ENCODE measurements at places on chromosomes 12 and 14.

DNA sequence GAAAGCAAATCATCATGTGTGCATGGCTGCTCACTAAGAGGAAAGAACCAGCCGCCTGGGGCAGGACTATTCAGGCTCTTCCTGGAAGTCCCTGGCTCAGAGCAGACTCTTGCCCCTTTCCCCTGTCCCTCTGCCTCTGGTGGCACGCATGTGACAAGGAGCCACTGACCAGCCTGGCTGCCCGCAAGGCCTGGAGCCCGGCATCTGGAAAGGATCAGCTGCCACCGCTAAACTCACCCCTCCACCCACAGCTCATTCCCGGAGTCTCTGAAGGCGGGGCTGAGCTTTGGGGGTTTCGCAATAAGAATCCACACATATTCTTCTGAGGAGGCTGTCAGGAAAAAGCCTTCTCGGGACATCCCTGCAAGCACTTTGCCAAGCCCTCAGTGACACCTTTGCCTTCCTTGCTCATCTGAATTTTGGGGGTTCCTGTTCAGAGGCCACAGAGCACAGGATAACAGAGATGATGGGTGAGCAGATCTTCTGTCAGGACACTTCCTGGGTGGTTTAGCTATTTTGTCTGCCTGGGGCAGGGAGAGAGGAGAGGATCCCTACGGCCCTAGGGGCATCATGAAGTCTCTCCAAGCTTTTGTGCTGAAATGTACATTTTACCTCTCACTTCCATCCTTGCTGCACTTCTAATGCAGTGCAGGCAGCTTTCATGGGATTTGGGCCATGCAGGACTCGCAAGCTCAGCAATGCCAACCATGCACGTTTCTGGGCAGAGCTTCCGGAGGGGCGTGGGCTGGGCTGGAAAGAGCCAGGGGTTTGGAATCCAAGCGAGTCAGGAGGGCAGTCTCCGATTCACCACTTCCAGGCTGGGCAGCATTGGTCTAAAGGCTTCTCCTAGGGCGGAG, 124.8 kb upstream of the MAP1LC3B2 start:
- no peaks in the 10 kb centered on the region for H3K27me3 ChIP-seq
- peak; percentile 97 for DNase-seq
- peak overlapping the region; percentile 24 for H3K4me3 ChIP-seq

DNA sequence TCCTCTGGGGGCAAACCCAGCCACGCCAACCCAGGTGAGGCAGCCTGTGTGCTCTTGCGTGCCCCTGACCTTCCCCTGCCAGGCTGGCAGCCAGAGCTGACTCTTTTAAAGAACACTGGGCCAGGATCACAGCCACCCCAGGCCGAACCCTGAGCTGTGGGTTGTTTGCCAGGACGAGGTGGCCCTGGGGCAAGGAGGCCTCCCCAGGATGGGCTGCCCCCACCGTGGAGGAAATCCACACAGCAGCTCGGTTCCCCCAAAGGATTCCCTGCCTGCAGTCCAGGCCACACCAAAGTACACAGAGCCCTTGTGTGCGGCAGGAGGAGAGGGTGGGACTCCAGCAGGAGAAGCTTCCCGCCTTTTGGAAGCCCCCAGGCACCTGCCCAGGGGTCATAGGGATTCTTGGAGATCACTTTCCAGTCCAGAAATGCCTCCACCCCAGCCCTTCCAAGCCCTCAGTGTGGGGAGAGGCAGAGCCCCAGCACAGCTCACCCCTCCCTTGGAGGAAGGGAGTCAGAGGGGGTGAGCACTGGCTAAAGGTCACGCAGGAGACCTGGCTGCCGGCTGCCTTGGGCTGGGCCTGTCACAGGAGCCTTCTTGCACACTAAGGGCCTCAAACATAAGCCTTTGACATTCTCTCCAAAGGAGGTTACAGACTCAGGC, 115.6 kb downstream of the CALM1 start:
- H3K27ac ChIP-seq, result no peak overlapping the region
- no peak overlapping the region for H3K4me3 ChIP-seq
- H3K27me3 ChIP-seq, result no peaks in the 10 kb centered on the region
- no peak for DNase-seq
- no peaks in the 10 kb centered on the region for H3K36me3 ChIP-seq
- peaks cover 3% of the 10 kb centered on the region for H3K4me1 ChIP-seq

- H3K36me3 ChIP-seq, result no peaks in the 10 kb centered on the region
- H3K4me1 ChIP-seq, result no peaks in the 10 kb centered on the region
- no peaks in the 10 kb centered on the region for H3K27me3 ChIP-seq
- no peak overlapping the region for H3K4me3 ChIP-seq
- no peak overlapping the region for H3K27ac ChIP-seq
These were observed 124.4 kb upstream of the KRR1 start for GRCh38 chr12:75635606-75636444.

- DNase-seq, result no peak
- H3K36me3 ChIP-seq, result peaks cover 45% of the 10 kb centered on the region
These were observed 27.0 kb upstream of the AKAP5 start for GRCh38 chr14:64438181-64438841.

GRCh38 chr12:17759982-17760381, 330.0 kb downstream of the RERGL start:
- no peak for DNase-seq
- no peak overlapping the region for H3K27ac ChIP-seq

- H3K27me3 ChIP-seq, result no peaks in the 10 kb centered on the region
- H3K27ac ChIP-seq, result no peak overlapping the region
- no peak for DNase-seq
- H3K4me1 ChIP-seq, result no peaks in the 10 kb centered on the region
- H3K36me3 ChIP-seq, result no peaks in the 10 kb centered on the region
These were observed 686.4 kb downstream of the GALC start for GRCh38 chr14:87306409-87307168.

- H3K4me1 ChIP-seq, result no peaks in the 10 kb centered on the region
- no peak overlapping the region for H3K4me3 ChIP-seq
- H3K27ac ChIP-seq, result no peak overlapping the region
- no peak for DNase-seq
These were observed 22.0 kb upstream of the TSPAN9 start for GRCh38 chr12:3055026-3055703.

DNA sequence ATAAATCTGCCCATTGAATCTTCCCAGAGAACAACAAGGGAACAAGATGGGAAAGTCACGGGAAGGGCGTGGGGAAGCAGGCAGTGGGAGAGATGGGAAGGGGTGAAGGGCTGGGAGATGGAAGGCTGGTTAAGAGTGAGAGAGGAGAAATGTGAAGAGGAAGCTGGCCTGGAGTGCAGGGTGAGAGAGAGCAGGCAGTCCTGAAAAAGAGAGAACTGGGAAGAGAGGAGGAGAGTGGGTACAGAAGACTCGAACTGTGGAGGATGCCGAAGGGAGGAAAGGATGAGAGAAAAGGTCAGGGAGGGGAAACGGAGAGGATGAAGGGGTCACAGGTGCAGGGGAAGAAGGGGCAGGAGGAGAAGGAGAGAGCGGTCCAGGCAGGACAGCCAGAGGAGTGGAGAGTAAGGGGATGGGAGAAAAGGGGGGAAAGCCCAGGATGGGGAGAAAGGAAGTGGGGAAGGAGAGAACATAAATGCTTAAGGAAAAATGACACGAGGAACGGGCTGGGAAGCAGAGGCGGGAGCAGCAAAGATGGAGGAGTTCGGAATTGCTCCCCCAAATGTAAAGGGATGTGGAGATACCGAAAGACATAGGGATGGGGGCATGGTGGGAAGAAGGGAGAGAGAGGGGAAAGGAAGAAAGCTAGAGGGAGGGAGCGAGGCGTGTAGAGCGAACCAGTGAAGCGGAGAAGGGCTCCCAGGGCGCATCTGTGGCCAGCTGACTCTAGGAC, 1.2 kb downstream of the PIANP start:
- DNase-seq, result no peak
- H3K4me1 ChIP-seq, result no peaks in the 10 kb centered on the region
- no peaks in the 10 kb centered on the region for H3K27me3 ChIP-seq
- peak overlapping the region; percentile 46 for H3K27ac ChIP-seq
- peak overlapping the region; percentile 72 for H3K4me3 ChIP-seq

DNA sequence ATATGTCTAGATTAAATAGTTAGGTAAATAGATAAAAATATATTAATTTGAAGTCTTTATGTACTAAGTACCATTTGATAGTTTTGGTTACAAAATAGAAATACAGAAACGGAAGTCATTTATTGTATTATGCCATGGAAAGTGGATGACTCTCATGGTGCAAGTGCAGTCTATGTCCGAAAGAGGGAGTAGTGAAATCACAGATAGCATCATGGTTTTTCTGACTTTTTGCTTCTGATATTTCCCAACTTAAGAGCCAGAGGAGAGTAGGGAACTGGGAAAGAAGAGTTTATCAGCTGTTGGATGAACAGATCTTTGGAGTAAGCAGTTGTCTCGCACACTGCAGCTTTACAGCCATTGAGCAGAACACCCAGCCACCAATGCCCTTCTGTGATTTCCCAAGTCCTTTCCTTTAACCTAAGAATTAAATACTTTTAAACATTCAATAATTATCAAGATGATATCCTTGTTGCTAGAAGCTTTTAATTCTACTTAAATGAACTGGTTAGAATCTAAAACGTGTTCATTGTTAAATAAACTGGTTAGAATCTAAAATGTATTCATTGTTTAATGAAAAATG, 18.4 kb upstream of the SRGAP1 start:
- H3K4me1 ChIP-seq, result no peaks in the 10 kb centered on the region
- H3K4me3 ChIP-seq, result no peak overlapping the region
- H3K27me3 ChIP-seq, result no peaks in the 10 kb centered on the region
- H3K36me3 ChIP-seq, result no peaks in the 10 kb centered on the region
- no peak for DNase-seq

- H3K27ac ChIP-seq, result no peak overlapping the region
- no peak for DNase-seq
- peaks cover 23% of the 10 kb centered on the region for H3K4me1 ChIP-seq
- H3K27me3 ChIP-seq, result no peaks in the 10 kb centered on the region
- no peaks in the 10 kb centered on the region for H3K36me3 ChIP-seq
These were observed 12.5 kb downstream of the PAWR start for GRCh38 chr12:79678306-79678705.

DNA sequence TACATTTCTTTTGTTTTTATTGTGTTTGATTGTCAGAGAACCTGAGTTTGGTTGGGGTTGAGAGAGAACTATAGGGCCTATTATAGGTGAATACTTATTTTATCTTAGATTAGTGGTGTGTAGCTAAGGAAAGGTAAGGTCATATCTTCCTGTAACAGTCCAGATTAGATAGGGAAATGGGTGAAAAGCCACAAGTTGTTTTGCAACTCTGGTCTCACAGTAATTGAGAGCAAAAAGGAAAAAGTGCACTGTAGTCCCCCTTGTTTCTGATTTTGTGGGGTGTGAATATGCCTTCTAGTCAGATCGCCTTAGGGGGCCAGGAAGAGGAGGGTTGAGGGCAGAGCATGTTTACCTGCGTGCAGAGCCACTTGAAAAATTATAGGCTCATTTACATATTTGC, 8.9 kb downstream of the MSRB3 start:
- H3K27ac ChIP-seq, result no peak overlapping the region
- H3K36me3 ChIP-seq, result no peaks in the 10 kb centered on the region
- H3K4me3 ChIP-seq, result no peak overlapping the region

DNA sequence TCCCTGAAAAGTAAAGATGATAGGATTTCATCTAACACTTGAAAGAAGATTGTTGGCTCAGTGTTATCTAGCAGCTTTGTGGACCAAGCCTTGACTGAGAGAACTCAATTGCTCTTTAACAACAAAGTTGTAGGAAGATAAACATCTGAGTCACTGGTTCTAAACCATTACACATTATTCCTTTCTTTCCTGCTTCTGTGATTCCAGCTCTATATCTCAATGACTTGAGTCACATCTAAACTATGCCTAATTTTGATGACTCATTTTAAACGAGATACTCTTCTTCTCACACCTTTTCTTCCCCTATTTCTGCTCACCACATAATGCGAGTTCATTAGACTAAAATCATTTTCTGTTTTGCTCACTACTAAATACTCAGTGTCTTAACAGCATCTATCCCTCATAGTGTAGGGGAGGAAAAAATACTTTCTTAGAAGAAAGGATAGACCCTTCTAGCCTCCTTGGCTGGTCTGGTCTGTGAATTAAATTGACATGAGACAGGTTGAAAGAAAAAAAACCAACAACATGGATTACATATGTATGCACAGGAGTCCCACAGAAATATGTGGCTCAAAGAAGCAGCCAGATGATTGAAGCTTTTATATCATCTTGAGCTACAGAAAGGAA, 201.4 kb downstream of the C12orf50 start:
- no peak overlapping the region for H3K27ac ChIP-seq
- H3K4me1 ChIP-seq, result peaks cover 3% of the 10 kb centered on the region
- H3K36me3 ChIP-seq, result no peaks in the 10 kb centered on the region
- no peak for DNase-seq
- H3K27me3 ChIP-seq, result no peaks in the 10 kb centered on the region
- H3K4me3 ChIP-seq, result no peak overlapping the region
